CD4-positive, alpha-beta T cell treated with Interleukin-17A for 4 hours (primary cell): ENCODE measurements at places on chromosomes 12 and 14.

GRCh38 chr12:19206493-19207077 lies 77.1 kb downstream of the PLEKHA5 start:
- no peak for DNase-seq

DNA sequence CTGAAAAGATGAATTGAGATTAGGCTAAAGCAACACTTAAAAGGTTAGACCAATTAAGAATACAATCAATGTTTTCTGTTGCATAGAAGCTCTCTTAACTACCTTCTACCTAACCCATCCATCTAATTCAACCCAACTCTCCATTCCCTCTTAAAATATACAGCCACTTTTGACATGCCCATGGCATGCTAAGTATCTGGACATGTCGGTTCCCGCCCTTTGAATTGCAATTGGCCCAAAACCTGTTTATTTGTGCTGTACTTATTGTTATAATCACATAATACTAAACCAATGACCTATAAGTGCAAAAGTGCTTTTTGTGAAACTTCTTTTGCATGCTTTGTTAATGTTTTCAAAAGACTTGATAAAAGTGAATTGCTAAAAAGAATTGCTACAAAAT lies 37.6 kb upstream of the APPL2 start:
- DNase-seq = no peak

DNA sequence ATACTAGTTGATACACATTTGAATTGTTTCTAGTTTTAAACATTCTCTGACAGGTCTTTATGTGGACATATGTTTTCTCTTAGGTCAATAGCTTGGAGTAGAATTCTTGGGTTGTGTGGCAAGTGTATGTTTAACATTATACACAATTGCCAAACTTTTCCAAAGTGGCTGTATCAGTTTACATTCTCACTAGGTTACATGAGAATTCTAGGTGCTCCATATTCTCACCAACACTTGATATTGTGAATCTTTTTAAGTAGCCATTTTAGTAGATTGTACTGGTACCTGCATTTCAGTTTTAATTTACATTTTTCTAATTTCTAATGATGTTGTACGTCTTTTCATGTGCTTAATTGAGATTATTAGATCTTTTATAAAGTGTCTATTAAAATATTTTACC lies 28.6 kb downstream of the CCDC91 start:
- no peak for DNase-seq

GRCh38 chr12:54035568-54036264 lies 2.9 kb downstream of the HOXC5 start:
- no peak for DNase-seq

- DNase-seq = no peak
Measured at GRCh38 chr12:56082967-56083366, 3.0 kb downstream of the ERBB3 start.

- DNase-seq = no peak
Measured at GRCh38 chr12:63085120-63085519, 65.9 kb downstream of the AVPR1A start.

DNA sequence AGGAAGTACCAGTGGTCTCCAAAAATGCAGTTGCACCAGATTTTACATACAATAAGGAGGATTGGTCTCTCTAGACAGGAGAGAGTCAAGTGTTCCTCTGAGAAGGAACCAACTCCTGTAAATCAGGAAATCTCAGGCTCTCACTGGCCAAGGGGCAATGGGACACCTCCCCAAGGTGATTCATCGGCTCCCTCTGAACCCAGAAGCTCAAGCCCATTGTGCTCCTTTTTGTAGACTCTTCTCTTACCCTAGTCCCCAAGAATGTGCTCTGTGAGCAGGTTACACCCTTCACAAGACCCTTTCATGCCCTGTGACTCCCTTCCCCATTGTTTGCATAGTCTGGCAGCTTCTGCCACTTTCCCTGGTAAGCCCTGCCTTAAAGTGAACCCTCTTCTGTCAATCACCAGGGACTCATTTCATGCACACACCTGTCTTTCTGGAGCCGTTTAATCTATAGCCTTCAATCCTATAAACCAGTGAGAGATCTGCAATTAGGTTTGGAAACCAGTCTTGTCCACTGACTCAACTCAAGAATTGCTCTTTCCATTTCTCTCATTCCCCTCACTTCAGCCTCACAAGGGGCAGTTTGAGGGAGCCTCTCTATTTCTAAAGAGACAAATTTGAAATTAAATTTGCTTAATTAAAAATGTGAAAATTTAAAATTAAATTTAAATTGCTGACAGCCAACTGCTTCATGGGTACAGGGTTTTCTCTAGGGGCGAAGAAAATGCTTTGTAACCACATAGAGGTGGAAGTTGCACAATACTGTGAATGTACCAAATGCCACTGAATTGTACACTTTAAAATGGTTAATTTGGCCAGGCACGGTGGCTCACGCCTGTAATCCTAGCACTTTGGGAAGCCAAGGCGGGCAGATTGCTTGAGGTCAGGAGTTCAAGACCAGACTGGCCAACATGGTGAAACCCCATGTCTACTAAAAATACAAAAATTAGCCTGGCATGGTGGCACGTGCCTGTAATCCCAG lies 38.3 kb upstream of the LTA4H start:
- no peak for DNase-seq
